ENCODE measurements at places on chromosomes 3 and 15.

GRCh38 chr3:101319531-101319930 lies 844 bp downstream of the IMPG2 start:
- DNase-seq: no peak

- DNase-seq: no peak
Measured at GRCh38 chr3:134460965-134461364, 24.8 kb downstream of the ANAPC13 start.

- DNase-seq: no peak
Measured at GRCh38 chr15:65037309-65037708, 7.9 kb upstream of the MTFMT start.

DNA sequence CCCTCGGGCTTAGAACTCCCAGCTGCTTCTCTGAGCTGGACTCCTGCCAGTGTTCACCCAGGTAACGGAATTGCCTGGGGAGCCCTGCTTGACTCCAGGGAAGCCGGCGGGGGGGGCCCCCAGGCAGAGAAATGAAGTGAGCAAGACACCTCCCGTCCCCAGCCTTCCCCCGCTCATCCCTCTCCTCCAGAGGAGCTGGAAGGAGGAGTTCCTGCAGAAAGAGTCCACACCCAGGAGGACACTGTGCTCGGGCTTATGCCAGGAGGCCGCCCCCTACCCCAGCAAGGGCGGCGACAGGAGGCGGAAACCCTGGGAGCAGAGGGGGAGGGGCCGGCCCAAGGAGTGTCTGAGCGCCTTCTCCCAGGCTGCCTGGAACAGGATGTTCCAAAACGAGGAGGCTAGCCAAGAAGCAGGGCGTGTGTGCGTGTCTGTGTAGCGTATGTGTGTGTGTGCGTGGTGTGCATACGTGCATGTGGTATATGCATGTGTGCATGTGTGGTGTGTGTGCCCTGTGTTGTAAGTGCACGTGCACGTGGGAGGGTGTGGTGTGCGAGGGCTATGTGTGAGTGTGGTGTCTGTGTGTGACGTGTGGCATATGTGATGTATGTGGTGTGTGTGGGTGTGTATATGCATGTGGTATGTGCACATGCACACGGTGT lies 511.3 kb downstream of the SHQ1 start:
- no peak for DNase-seq

DNA sequence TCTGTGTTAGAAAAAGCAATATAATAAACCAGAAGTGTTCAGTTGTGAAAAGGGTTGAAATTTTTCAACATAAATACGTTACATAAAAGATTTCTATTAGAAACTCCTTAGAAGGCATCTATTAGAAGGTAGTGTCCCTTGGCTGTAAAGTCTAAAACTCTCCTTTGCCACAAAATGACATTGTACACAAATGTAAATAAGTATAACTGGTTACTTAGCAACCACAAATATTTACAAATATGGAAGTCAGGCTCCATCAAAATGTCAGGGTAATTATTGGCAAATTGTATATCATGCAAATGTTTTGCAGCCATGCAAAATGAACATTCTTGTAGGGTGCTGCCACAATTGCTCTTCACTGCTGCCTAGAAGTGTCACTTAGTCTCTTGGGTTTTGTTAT lies 419.1 kb upstream of the CDIN1 start:
- DNase-seq: no peak

DNA sequence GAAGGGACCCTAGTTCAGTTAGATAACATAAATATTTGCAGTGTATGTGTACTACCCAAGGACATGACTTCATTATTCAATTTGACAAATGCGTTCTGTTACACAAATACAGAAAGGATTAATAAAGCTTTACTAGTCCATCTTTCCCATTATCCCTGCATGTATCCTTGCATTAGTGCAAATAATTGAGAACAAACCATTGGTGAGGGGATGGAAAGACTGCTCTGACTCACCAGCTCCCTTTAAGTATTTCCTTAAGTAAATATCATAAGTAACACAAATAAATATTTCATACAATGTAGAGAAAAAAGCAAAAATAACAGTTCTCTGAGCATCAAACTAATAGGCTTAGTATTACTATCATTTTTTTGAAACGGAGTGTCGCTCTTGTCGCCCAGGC lies 1.9 kb upstream of the GPD1L start:
- DNase-seq: no peak

GRCh38 chr3:122977746-122978466 lies 49.7 kb downstream of the SEMA5B start:
- DNase-seq: no peak

DNA sequence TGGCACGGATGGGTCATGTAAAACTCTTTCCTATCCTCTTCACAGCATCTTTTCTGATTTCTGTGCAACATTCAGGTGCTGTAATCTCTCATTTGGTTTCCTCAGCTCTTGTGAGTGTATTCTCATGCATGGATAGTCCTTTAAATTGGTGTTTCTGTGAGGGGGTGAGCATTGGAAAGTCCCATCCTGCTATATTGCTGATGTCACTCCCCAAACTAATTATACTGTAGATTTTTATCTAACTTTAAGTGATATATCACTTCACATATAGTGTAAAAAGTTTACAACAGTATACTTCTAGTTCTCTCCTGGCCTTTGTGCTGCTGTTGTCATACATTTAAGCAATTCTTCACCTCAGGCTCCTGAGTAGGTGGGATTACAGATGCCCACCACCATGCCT lies 102.7 kb downstream of the GLDN start:
- no peak for DNase-seq

DNA sequence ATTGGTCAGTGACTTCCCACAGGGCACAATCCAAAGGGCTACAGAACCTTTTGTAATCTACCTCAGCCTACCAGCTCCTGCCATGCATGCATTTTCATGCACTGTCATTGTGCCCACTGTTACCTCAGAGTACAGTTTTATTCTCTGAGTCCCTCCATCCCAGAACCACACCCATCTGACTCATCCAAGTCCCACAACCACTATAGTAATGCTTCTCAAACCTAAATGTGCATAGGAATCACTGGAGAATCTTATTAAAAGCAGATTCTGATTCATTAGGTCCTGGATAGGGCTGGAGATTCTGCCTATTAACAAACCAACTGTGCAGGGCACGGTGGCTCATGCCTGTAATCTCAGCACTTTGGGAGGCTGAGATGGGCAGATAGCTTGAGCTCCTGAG lies 3.7 kb upstream of the B3GALNT1 start:
- no peak for DNase-seq

DNA sequence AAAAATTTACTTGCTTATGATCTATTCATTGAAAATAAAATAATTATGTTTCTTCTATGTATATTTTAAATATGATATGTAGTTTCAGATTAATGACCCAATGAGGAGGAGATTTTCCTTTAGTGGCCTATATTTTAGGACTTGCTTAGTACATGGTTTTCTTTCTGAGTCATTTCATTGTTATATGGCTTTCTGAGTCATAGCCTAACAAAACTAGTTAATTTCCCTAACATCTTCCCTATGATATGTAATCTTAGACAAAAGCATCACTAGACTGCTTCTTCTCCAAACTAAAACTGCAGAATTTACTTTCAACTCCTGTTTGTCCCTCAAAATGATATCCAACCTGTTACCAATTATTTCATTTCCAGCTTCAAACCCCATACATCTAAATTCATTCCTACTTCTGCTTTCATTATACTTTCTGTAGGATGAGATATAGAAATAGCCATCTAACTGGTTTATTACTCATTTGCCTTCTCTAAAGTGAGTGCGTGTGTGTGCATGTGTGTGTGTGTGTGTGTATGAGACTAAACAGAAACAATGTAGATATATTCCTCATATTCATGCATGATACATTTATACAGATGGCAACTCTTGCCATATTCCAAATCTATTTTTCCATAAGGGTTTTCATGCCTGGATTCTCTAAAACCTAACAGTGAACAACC lies 915.0 kb upstream of the GBE1 start:
- no peak for DNase-seq

GRCh38 chr3:42666022-42666421 lies 12.5 kb downstream of the ZBTB47 start:
- no peak for DNase-seq

DNA sequence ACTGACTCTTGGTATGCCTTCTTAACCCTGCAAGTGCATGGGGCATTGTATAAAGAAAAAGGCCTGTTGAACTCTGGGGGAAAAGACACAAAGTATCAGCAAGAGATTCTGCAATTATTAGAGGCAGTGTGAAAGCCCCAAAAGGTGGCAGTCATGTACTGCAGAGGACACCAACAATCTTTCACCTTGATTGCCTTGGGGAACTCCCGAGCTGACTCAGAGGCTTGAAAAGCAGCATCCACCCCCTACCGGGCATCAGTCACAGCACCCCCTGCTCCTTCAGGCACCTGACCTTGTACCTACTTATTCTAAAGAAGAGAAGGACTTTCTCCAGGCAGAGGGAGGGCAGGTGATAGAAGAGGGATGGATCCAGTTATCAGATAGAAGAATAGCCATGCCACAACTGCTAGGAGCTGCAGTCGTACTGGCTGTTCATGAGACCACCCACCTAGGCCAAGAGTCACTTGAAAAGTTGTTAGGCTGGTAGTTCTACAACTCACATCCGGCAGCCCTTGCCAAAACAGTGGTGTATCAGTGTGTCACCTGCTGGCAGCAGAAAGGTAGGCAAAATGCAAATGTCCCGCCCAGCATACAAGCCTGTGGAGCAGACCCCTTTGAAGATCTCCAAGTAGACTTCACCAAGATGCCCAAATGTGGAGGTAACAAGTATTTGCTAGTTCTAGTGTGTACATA lies 241.6 kb upstream of the CNTN6 start:
- DNase-seq: no peak

DNA sequence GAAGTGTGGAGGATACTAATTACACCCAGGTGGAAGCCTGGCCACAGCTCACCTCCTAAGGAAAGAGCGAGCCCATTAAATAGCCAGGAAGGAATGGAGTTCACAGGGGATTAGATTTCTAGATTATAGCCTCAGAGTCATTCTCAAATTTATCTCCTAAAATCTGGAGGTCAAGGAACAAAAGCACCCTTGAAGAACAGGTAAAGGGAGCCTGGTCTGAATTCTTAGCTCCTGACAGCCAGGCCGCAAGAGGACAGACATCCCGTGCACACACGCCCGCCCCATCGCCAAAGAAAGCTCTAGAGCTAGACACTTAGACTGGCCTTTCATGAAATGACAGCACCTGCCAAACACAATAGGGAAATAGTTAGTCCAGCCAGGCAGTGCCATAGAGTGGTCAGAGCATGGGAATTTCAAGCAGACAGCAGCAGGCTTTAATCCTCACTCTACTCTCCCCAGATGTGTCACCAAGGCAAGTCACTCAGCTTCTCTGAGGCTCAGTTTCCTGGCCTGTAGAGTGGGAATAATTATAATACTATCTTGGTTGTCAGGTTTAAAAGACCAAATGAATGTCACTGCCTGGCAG lies 59.2 kb downstream of the LIPC start:
- DNase-seq: no peak

GRCh38 chr3:66754613-66755012 lies 243.5 kb upstream of the KBTBD8 start:
- DNase-seq: no peak

DNA sequence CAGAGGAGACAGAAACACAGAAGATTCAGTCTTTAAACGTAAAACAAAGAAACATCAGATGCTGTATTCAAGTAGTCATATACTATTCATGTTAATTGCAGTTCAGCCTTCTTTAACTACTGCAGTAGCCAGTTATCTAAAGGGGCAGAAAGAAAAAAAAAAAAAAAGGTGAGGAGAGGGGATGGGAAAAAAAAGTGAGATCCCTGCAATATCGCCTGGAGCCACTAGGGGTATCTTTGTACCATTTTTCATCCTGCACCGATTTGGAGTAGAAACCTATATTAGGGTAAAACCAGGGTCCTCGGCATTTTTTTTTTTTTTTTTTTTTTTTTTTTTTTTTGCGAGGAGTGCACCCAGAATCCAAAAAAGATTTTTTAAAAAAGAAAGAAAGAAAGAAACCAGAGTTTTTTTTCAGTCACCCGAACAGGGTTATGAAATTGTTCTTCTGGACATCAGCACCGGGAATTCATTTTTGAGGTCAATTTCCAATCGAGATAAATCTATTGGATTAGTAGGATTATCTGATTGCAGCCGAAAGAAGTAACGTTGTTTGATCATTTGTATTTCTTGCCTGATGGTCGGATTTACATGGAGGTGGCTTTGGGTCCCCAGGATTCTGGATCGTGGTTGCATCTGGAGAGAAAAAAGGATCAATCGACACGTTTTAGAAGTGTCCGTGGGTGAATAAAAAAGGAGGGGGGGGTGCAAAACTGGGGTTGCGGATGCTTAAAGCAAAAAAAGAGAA lies 186.7 kb downstream of the NLGN1 start:
- no peak for DNase-seq

DNA sequence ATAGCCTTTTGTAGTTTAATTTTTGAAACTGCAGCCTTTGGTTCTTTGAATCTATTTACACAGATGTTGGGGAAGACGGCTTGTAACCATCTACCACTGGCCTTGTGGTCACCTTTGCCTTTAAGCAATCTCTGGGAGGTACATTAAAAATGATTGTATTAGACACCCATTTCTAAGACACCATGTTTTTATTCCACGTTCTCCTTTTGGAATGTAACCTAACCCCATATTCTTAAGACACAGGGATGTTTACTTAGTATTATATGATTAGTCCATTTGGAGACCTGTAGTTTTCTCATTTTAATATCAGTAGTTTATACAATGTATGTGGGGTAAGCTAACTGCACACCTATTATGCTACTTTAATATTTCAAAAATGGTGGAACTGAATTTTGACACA lies 175.1 kb upstream of the PLSCR5 start:
- DNase-seq: no peak

- DNase-seq: no peak
Measured at GRCh38 chr3:82103241-82103640, 341.8 kb upstream of the GBE1 start.

GRCh38 chr3:64295594-64295993 lies 70.3 kb upstream of the PRICKLE2 start:
- DNase-seq: no peak

DNA sequence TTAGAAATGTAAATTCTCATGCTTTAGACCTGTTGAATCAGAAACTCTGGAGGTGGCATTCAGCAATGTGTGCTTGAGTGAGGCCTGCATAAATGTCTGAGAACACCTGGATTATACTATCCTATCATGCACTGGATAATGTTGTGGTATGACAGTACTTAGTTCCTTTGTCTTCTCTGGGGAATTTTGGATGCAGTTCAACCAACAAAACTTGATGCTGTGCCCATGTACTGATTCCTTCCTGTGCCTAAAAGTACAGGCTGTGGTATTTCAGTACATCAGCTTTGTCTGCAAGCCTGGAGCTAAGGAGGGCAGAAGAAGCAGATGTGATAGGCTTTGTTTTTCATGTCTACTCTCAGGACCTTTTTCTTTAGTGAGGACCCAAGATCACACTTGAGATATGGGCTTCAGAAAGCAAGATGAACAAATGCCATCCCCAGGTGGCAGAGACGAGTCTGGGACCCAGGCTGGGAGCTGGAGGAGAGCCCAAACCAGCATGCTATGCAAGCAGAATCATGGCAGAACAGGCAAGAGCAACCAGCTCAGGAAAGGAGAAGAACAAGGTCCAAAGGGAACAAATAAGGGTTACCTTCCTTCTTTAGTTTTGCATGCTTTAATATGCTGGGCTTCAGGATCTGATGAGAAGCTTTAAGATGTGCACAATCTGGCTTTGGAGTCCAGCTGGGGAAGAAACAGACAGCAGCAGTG lies 124.7 kb downstream of the MYRIP start:
- DNase-seq: no peak

- no peak for DNase-seq
Measured at GRCh38 chr15:33083232-33084081, 111.1 kb downstream of the FMN1 start.

All from stimulated activated CD4-positive, alpha-beta T cell treated with anti-CD3 and anti-CD28 coated beads, Interleukin-12 subunit alpha, Interleukin-12 subunit beta, amount 100 ng/mL, for 24 hours (primary cell).